Cardiac muscle cell (in vitro differentiated cells and primary cell): ENCODE measurements at places on chromosomes 1 and 21. TPM values are rescaled to one million over a fixed set of nuclear protein-coding genes. Genes with fewer than 3 reads are reported as not detected.

GRCh38 chr1:23343221-23344110, 618 bp downstream of the HNRNPR start:
- peak; percentile 58 for DNase-seq
- H3K36me3 ChIP-seq, result no peaks in the 10 kb centered on the region
- H3K4me1 ChIP-seq, result peaks cover 39% of the 10 kb centered on the region

GRCh38 chr1:3054474-3054873, 14.5 kb upstream of the PRDM16 start:
- H3K27me3 ChIP-seq, result peaks cover 4% of the 10 kb centered on the region
- no peaks in the 10 kb centered on the region for H3K36me3 ChIP-seq
- no peak overlapping the region for H3K27ac ChIP-seq
- H3K4me1 ChIP-seq, result no peaks in the 10 kb centered on the region
- no peak for DNase-seq

DNA sequence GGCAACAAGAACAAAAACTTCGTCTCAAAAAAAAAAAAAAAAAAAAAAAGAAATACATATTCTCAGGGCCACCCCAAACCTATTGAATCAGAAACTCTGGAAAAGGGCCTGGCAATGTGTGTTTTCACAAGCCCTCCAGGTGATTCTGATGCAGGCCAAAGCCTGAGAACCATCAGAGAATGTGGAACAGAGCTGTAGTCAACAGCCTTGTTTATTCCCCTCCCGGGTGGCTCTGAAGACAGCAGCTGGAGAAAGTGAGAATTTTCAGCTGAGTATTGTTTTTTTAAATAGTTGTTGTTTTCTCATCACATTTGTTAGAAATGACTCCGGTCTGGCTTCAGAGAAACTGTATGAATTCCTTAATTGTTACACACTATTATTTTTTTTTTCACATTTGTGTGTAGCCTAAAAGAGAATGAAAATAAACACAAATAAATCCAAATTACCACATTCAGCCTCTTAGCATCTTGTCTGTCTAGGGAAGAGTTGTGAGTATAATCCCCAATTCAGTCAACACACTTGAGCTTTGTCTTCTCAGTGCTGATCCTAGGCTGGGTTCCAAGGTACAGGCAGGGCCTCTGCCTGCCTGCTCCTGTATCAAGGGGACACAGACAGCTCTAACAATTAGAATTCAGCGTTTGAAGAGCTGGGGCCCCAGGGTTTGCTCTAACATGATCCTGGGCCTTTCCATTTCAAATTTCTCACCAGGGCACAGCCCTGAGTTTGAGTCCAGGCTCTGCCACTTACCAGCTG, 6.6 kb upstream of the AZIN2 start:
- H3K27ac ChIP-seq, result no peak overlapping the region
- no peaks in the 10 kb centered on the region for H3K4me1 ChIP-seq
- H3K36me3 ChIP-seq, result no peaks in the 10 kb centered on the region

DNA sequence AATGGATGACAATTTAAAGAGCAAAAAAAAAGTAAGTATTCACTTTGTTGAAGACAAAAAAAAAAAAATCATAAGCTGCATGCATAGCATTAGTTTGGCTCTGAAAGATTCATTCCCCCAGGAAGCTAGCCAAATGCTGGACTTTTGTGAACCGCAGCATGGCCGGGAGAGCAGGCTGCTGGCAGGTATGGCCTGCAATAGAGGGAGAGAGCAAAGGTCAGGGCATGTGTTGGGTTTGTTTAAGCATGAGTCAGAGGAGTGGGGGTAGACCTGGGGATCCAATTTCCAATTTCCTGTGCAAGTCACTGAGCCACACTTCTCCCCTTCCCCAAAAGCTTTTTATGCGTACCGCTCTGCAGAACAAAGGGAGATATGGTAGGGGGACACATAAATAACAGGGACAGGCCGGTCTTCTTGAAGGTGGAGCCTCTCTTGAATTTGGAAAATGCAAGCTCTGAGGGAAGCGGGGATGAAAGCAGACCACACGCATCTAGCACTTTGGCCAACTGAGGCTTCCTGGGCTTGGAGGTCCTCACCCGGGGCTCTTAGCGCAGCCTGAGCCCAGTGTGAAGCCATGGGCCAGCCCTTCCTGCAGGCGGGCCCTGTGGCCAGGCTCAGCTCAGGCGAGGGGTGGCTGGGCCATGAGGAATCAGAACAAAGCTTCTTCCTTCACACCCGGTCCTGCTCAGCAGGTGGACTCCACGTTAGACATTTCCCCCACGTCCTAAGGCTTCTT, 171.1 kb downstream of the TOMM20 start:
- no peaks in the 10 kb centered on the region for H3K36me3 ChIP-seq
- no peak overlapping the region for H3K4me3 ChIP-seq
- H3K27ac ChIP-seq, result peak overlapping the region; percentile 58
- peaks cover 22% of the 10 kb centered on the region for H3K4me1 ChIP-seq

GRCh38 chr1:156845953-156846545, 12.9 kb downstream of the INSRR start:
- H3K27me3 ChIP-seq, result peaks cover 90% of the 10 kb centered on the region
- H3K36me3 ChIP-seq, result no peaks in the 10 kb centered on the region
- H3K27ac ChIP-seq, result no peak overlapping the region
- peaks cover 6% of the 10 kb centered on the region for H3K4me1 ChIP-seq

HAX1 gene
- 92.1 and 101 TPM in 2 replicates for total RNA-seq

DNA sequence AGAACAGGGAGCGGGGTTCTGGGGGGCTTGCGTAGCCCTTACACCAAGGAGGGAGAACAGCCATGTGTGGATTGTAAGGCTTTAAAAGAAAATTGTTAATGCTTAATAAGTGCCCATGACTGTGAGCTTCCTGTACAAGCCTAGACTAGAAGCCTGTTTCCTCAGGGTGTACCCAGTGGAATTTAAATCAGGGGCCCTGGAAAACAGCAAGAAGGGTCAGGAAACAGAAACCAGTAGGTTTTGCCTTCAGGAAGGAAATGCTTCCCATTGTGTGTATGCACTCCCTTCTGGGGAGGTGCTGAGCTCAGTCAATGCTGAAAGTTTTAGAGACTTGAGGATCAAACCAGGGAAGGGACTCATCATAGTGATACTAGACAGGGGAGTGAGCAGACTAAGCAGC, 12.7 kb downstream of the UTP11 start:
- H3K27me3 ChIP-seq, result no peaks in the 10 kb centered on the region
- peaks cover 22% of the 10 kb centered on the region for H3K4me1 ChIP-seq
- no peak overlapping the region for H3K4me3 ChIP-seq

DNA sequence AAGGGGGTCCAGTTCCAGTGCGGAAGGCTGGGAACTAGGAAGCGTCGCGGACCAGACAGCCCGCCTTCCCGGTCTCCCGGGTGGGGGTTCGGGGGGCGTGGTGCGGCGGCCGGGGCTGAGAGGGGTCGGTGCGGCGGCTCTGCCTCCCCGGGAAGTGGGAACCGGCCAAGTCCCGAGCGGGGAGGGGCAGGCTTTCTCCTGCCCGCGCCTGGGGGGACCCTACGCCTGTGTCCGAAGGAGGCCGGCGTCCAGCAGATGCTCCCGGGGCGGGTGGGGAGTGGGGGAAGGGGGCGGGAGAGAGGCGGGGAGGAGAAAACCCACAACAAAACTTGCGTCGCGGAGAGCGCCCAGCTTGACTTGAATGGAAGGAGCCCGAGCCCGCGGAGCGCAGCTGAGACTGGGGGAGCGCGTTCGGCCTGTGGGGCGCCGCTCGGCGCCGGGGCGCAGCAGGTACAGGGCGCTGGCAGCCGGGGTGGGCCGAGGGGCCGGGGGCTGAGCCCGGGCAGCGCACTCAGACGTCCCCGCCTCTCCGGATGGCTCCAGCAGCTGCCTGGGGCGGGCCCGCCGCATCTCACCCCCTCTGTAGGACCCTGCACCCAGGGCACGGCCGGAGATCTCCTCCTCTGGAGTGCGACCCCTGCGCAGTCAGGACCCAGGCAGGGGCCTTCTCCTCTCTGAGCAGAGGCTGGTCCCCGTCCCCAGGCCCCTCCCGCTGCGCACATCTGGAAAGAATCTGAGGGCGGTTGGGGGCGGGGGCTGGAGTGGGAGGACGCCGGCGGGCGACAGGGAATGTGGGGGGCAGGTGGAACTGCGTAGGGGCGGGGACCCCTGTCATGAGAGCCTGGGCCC, at the start of gene PODN:
PODN (plus strand) TSS at position 355 of the 849 bp plus-strand sequence. CDS start 7,643 bp downstream, outside the sequence.
- peaks cover 5% of the 10 kb centered on the region for H3K4me1 ChIP-seq
- H3K4me3 ChIP-seq, result peak within 1 kb of the TSS; percentile 32
- peaks cover 75% of the 10 kb centered on the region for H3K27me3 ChIP-seq
- DNase-seq, result peak; percentile 54
- H3K27ac ChIP-seq, result no peak within 1 kb of the TSS

GRCh38 chr1:39422614-39423013, 68.8 kb upstream of the BMP8A start:
- no peaks in the 10 kb centered on the region for H3K27me3 ChIP-seq
- DNase-seq, result no peak
- H3K36me3 ChIP-seq, result peaks cover 36% of the 10 kb centered on the region
- peaks cover 19% of the 10 kb centered on the region for H3K4me1 ChIP-seq
- no peak overlapping the region for H3K27ac ChIP-seq

DNA sequence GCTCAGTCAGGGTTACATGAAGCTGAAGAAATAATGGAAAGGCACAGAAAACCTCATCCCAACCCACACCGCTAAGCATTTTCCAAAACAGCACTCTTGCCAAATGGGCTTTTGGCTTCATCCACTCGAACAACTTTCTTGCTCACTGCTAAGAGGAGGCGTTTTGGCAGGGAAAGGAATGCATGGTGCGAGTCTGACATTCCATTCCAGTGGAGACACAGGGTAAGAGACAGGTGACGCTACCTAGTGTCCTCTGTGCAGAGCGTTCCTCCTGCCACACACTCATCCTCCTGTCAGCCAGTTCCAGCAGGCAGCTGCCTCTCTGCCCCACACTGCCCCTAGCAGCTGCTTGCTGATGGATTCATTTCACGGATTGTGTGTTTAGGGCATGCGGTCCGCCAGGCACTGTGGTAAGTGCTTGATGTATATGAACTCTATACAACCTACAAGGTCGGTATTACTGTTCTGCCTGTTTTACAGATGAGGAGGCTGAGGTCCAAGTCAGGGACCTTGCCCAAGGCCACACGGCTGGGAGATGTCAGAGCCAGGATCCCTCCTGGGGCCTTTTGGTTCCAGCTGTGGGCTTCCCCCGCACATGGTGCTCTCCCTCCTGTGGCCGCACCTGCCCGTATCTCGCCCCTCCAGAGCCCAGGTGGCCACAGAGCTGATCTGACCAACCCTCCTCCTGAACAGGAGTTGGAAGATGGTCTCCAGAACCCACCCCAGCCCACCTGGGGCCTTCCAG, 25.7 kb upstream of the BACE2 start:
- H3K27me3 ChIP-seq, result no peaks in the 10 kb centered on the region
- H3K36me3 ChIP-seq, result no peaks in the 10 kb centered on the region
- no peak overlapping the region for H3K27ac ChIP-seq
- no peak overlapping the region for H3K4me3 ChIP-seq

SHISA4 gene
- total RNA-seq, result 14.3 and 21.9 TPM in 2 replicates

BSND gene
- not detected in 2 replicates for total RNA-seq

OR2T27 gene
- total RNA-seq, result not detected in 2 replicates

- H3K27ac ChIP-seq, result no peak overlapping the region
- DNase-seq, result no peak
- H3K4me3 ChIP-seq, result no peak overlapping the region
Observed at GRCh38 chr1:99675994-99676393, 30.1 kb downstream of the PALMD start.

NSL1 gene
- 41.4 and 81.0 TPM in 2 replicates for total RNA-seq

ROR1 gene
- 28.0 and 47.8 TPM in 2 replicates for total RNA-seq

GRCh38 chr1:99551812-99552614, 93.9 kb upstream of the PALMD start:
- H3K4me1 ChIP-seq, result peaks cover 4% of the 10 kb centered on the region
- no peak overlapping the region for H3K4me3 ChIP-seq
- DNase-seq, result no peak
- no peaks in the 10 kb centered on the region for H3K36me3 ChIP-seq
- H3K27ac ChIP-seq, result no peak overlapping the region
- no peaks in the 10 kb centered on the region for H3K27me3 ChIP-seq

DNA sequence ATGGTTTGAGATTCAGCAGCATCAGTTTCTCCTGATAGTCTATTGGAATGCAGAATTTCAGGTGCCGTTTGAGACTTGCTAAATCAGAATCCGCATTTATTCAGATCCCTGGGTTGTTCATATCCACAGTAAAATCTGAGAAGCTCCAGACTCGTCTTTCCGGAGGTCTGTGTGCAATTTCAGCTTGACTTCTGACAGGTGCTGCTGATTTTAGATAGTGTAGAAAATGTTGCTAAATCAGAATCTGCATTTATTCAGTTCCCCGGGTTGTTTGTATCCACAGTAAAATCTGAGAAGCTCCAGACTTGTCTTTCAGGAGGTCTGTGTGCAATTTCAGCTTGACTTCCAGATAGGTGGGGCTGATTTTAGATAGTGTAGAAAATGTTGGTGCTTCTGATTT, 113.7 kb downstream of the PAPPA2 start:
- DNase-seq, result no peak
- H3K4me3 ChIP-seq, result no peak overlapping the region
- no peaks in the 10 kb centered on the region for H3K27me3 ChIP-seq
- no peaks in the 10 kb centered on the region for H3K36me3 ChIP-seq

GRCh38 chr1:221308534-221309511, 429.6 kb downstream of the HLX start:
- no peaks in the 10 kb centered on the region for H3K36me3 ChIP-seq
- H3K27me3 ChIP-seq, result no peaks in the 10 kb centered on the region
- no peak for DNase-seq
- no peak overlapping the region for H3K27ac ChIP-seq
- H3K4me1 ChIP-seq, result no peaks in the 10 kb centered on the region

GRCh38 chr21:17472182-17472581, 40.7 kb upstream of the CXADR start:
- H3K4me3 ChIP-seq, result no peak overlapping the region
- no peak overlapping the region for H3K27ac ChIP-seq
- no peak for DNase-seq
- no peaks in the 10 kb centered on the region for H3K36me3 ChIP-seq
- H3K4me1 ChIP-seq, result peaks cover 6% of the 10 kb centered on the region
- no peaks in the 10 kb centered on the region for H3K27me3 ChIP-seq

MAP3K21 gene
- total RNA-seq, result 1.8 and 2.9 TPM in 2 replicates

DNA sequence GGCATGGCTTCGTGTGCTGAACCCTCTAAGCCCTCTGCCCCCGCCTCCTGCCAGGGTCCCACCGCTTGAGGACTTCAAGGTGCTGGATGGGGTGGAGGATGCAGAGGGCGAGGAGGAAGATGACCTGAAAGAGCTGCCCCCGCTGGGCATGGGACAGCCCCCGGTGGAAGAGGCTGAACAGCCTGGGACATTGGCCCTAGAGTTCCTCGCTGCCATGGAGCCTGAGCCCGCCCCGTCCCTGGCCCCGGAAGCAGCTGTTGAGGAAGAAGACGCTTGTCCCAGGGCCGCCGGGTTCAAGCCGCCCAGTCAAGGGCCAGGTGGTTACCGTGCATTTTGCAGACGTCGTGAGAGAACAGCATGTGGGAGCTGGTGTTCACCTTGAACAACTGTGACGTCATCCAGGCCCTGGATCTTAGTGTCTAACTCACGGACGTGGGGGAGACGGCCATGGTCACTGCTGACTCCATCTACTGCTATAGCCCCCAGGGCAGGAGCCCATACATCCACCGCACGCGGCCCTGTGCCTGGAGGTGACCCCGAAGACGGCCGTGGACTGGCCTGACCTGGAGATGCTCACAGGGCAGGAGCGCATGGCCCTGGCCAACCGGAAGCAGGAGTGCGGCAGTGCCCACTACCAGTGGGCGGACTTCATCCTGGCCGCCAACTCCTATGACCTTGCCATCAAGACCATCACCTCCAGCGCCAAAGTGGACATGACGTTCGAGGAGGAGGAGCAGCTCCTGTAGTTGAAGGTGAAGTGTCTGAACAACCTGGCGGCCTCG, 90.1 kb downstream of the PPP1R12B start:
- peaks cover 55% of the 10 kb centered on the region for H3K4me1 ChIP-seq
- H3K27ac ChIP-seq, result no peak overlapping the region
- H3K27me3 ChIP-seq, result no peaks in the 10 kb centered on the region
- DNase-seq, result no peak

S100A8 gene
- total RNA-seq, result 1.9 TPM in 1 of 2 replicates, not detected in the other
